ENCODE measurements at places on chromosomes 16 and 17.

GRCh38 chr16:88393034-88393433, 10.3 kb downstream of the ZNF469 start:
- DNase-seq, result no peak

DNA sequence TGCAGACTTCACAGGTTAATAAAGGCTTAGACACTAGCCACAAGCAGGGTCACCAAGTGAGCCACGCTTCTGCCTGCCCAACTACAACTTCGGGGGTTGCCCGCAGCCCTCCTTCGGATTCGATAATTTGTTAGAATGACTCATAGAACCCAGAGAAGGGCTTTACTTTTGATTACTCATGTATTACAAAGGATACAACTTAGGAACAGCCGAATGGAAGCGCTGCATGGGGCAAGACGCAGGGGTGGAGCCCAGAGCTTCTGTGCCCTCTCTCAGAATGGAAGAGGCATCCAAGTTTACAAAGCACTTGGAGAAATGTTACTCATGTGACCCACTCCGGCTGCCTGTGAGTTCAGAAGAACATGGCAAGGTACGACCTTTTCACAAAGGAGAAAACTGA, 7.5 kb upstream of the CDH5 start:
- no peak for DNase-seq

DNA sequence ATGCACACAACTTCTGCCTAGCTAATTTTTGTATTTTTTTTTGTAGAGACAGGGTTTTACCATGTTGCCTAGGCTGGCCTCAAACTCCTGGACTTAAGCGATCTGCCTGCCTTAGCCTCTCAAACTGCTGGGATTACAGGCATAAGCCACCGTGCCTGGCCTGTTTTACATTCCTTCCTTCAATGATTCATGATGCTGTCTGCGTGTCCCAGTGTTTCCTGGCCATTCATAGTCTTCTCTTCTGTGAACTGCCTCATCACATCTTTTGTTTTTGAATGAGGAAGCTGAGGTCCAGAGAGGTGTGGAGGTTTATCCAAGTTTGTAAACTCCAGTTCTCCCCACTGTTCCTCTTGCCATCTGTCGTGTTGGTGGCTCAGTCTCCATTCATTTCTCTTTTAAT, 64.5 kb upstream of the MED9 start:
- DNase-seq, result peak; percentile 61

DNA sequence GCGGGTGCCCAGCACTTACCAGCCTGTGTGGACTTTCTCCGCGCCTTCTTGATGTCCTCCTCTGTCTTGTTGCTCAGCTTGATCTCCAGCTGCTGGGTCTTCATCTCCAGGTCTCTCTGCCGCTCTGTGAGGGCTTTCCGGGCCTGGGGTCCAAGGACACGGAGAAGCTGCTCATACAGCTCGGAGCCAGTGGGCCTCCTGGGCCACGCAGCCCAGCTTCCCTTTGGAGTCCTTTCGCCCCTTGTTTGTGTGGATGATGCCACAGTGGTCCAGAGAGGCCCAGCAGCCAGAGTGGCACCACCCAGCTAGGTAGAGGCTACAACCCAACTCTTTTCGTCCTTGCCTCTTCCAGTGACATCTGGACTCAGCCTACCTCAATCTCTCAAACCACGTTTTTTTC, 20.4 kb upstream of the RCVRN start:
- no peak for DNase-seq

- no peak for DNase-seq
Measured at GRCh38 chr16:74585846-74586443, 21.0 kb downstream of the GLG1 start.

- DNase-seq, result no peak
Measured at GRCh38 chr16:1132431-1132830, 20.5 kb upstream of the CACNA1H start.

GRCh38 chr17:72488555-72489271, 367.9 kb downstream of the SOX9 start:
- DNase-seq, result no peak

- DNase-seq, result no peak
Measured at GRCh38 chr17:1744551-1745512, 2.2 kb downstream of the SERPINF2 start.

DNA sequence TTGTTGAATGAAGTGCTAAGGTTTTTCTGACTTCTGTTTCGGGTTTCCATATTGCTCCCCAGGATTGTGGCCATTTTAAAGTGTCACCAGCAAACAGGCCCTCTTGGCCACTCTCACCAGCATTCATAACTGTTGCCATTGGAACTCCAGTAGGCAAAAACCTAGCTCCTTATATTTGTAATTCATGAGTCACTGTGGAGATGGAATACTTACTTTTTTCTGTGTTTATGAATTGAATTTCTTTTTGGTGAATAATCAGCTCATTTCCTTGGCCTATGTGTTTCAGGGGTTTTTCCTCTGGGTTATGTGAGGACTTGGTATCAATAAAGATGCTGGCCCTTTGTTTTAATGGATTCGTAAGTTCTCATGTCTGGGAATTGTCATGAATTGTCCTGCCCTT, 255.1 kb downstream of the SNX29 start:
- DNase-seq, result peak; percentile 72

DNA sequence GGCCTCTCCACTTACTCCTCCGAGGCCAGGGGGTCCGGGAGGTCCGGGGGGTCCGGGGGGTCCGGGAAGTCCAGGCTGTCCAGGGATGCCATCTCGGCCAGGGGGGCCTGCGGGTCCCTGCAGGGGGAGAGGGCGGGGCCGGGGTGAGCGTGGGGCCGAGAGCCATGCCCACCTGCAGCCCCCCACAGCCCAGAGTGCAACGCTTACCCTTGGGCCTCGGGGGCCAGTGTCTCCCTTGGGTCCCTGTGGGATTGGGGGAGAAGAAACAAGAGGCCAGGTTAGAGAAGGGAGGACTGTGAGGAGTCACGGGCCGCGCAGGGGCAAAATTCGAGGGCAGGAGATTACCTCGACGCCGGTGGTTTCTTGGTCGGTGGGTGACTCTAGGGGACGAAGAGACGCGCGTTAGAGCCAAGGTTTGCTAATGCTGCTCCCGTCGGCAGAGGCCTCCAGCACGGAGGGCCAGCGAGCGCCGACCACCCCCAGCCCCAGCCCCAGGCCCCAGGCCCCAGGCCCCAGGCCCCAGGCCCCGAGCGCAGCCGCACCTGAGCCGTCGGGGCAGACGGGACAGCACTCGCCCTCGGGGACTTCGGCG, 2.1 kb downstream of the COL1A1 start:
- no peak for DNase-seq

GRCh38 chr16:72022127-72022526, 13.6 kb downstream of the DHODH start:
- no peak for DNase-seq

DNA sequence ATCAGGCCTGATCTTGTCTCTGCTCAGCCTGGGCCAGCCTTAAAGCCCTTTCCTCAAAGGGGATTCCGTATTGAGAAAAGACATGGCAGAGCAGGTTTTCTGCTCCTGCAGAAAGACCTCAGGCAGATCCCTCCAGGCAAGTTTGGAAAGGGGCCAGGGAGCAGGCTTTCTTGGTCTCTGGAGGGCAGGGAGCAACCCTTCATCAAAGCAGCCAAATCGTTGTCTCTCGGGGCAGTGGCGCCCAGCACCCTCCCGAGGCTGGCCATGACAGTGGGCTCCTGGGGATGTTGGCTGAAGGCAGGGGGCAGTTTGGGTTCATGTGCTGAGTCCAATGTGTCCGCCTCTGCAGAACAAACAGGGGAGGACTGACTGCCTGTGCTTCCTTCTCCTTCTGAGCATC, 168.4 kb upstream of the WSCD1 start:
- no peak for DNase-seq

DNA sequence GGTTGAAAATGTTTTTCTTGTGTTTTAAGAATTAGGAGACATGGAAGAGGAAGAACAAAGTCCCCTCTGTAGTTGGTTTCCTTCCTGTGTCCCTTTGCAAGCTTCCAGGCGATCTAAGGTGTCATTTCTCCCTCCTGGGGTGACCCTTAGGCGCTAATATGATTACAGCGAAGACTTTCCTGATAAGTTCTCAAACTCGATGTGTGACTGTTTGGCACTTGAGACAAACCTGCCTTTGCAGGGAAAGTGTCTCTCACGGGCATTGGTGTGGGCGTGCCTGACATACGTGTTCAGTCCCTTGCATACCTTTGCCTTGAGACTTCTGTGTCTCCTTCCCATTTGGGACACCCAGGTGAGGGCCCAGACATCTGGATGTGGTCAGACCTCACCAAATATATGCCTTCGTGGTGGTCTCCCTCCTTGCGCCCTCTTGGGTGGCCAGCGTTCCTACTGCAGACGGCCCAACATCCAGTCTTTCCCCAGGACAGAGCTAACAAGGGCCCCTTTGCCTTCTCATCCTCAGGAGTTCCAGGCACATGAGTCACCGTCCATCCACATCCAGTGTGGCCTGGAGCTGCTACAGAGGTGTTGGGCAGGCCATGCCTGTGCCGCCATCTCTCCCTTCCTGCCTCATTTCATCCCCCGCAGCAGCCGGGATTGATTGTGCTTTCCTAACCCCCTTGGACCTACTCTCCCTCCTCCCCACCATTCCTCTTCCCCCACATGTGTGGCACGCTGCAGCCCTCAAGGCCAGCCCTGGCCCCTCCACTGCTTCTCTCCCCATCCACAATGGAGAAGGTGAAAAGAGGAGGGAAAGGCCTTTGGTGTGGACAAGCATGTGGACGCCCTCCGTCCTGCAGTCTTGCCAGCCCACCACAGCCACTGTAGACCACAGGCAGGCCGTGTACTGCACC, 3.1 kb upstream of the JPT2 start:
- peak; percentile 66 for DNase-seq

- DNase-seq, result no peak
Measured at GRCh38 chr17:77291591-77292386, 151.0 kb downstream of the SEC14L1 start.

DNA sequence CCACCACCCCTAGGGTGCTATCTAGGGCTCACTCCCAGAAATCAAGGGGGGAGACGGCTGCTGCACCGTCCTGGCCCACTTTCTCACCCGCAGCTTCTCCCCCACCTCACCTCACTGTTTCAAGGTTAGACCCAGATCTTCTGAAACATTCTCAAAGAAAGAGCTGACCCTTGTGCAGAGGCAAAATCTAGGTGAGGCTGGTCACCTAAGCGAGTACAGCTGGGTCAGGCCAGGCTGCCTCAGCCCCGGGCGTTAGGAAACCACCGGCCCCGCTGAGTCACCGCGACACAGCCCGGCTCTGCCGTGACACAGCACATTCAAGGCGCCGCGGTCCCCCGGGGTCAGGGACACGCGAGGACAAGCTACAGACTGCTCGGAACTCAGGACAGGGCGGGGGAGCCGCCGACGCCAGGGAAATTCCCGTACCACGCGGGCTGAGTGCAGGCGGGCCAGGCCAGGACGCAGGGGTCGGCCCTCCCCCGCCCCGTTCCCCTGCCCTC, 27.1 kb downstream of the GNPTG start:
- peak; percentile 89 for DNase-seq

GRCh38 chr16:27657811-27658210, 107.9 kb downstream of the KATNIP start:
- DNase-seq, result no peak

DNA sequence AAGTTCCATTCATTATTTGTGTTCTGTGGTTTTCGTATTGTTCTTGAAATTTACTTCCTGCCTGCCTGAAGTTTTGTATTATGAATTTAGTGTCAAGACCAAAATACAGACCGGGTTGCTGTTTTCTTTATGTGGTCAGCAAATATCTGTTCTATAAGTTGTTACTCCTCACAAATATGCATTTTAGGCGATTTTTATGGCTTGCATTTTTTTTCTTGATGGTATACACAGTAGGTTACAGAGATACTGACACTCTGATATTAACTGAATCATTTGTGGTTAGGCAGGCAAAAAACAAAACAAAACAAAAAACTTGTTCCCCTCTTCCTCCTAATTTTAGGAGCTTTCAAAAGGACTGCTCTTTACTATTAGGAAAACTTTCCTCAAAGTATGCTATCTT, 52.6 kb downstream of the BCAS3 start:
- no peak for DNase-seq

DNA sequence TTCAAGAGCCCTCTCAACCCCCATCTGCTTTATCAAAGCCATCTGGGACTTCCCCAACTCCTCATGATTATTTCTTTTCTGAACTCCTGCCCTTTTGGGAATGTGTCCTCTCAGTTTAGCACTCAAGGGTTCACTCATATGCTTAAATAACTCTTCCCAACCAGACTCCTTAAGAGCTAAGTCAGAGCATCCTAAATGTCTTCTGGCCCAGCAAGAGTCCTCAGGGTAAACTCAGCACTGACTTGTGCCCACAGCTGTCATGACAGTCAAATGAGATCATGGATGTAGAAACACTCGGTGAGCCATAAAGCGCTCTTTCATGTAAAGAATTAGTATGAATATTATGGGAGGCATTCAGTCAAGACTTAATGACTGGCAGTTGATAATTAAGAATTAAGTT, 85.9 kb downstream of the TEX14 start:
- no peak for DNase-seq

GRCh38 chr16:89923640-89924296, 626 bp downstream of the TUBB3 start:
- DNase-seq, result no peak

- no peak for DNase-seq
Measured at GRCh38 chr17:8820311-8821010, 21.3 kb upstream of the MFSD6L start.

- DNase-seq, result no peak
Measured at GRCh38 chr17:7593296-7593695, 3.4 kb upstream of the SOX15 start.

- no peak for DNase-seq
Measured at GRCh38 chr17:4788159-4788806, 481 bp upstream of the GLTPD2 start.

DNA sequence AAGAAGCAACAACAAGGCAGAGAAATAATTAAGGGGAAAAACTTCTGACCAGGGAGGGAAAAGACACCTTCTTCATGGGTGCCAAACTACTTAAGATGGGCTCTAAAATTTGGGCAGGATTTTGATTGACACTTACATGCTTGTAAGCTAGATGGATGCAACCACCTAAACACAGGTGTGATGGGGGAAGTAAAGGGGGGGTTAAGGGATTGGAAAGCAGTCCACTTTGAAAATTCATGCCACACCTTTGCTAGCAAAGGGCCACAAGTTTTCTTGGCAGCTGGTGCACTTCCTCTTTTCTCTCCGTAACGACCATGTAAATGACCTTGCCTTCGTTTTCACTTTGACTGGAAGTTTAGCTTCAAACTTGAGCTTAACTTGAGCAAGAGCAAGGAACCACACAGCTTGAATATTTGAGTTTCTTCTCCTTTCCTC, 14.3 kb upstream of the PRKAR1A start:
- no peak for DNase-seq

GRCh38 chr17:81339191-81339533, 44.1 kb upstream of the SLC38A10 start:
- DNase-seq, result no peak

- no peak for DNase-seq
Measured at GRCh38 chr17:37118366-37119137, 169.8 kb downstream of the AATF start.

DNA sequence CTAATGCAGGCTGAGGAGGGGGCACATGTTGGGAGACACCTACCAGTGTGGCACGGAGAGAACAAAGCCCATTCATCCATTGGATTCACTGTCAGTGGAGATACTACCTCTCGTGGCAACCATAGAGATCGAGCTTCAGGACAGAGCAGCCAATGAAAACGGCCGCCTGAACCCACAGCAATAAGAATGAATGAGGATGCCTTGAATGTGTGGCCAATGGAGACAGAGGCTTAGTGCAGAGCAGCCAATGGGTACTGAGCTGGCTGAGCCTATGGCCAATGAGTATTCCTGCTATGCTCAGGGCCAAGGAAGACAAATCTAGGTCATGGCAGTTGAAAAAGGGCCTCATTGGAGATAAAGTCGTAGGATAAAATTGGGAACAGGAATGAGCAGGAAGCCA, 10.9 kb downstream of the ARHGEF15 start:
- DNase-seq, result no peak
